ENCODE measurements at places on chromosomes 4 and X. TPM values are rescaled to one million over a fixed set of nuclear protein-coding genes. Genes with fewer than 3 reads are reported as not detected.

RGN gene
- total RNA-seq = 3.5 TPM

SPANXN3 gene
- total RNA-seq = not detected

DNA sequence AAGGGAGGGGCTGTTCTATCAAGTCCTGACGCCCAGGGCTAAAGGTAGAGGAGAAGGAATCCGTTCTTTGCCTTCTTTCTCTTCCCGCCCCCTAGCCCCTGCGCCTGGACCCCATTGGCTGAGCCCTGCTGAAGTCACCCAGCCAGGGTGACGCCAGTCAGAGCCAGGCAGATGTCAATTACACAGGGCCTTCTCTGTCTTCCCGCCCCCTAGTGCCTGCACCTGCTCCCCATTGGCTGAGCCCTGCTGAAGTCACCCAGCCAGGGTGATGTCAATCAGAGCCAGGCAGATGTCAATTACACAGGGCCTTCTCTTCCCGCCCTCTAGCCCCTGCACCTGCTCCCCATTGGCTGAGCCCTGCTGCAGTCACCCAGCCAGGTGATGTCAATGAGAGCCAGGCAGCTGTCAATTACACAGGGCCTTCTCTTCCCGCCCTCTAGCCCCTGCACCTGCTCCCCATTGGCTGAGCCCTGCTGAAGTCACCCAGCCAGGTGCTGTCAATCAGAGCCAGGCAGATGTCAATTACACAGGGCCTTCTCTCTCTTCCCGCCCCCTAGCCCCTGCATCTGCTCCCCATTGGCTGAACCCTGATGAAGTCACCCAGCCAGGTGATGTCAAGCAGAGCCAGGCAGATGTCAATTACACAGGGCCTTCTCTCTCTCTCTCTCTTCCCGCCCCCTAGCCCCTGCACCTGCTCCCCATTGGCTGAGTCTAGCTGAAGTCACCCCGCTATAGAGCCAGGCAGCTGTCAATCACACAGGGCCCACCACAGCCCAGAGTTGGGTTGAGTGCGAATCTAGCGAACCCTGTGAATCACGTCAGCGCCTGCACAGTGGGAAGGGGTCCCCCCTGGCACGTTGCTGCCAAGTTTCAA is 46.4 kb downstream of the ASMT start:
- no peak for DNase-seq

DNA sequence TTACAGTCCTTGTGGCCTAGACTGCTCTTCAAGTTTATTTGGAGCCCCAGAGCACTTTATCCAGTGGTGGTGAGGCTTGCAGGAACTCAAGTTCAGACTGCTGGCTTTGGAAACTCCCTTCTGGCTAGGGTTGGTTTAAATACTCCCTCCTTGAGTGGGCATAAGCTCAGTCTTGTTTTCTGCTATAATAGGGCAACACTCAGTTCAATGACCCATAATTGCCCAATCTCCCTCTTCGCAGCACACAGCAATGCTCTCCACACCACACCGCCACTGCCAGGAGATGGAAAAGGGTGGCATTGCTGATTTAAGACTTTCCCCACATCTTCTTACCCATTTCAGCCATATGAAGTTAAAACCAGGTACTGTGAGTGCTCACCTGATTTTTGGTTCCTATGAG is 27.9 kb upstream of the USP38 start:
- DNase-seq = no peak

- DNase-seq = no peak
Observed at GRCh38 chr4:153273751-153274150, 69.5 kb downstream of the TRIM2 start.

GRCh38 chr4:182257503-182257902 is 14.3 kb downstream of the TENM3 start:
- no peak for DNase-seq

GRCh38 chr4:39712819-39713607 is 15.1 kb downstream of the UBE2K start:
- DNase-seq = peak; percentile 47

GRCh38 chr4:177546745-177547144 is 104.5 kb upstream of the AGA start:
- no peak for DNase-seq

- no peak for DNase-seq
Observed at GRCh38 chr4:98625920-98626319, 32.5 kb downstream of the TSPAN5 start.

DNA sequence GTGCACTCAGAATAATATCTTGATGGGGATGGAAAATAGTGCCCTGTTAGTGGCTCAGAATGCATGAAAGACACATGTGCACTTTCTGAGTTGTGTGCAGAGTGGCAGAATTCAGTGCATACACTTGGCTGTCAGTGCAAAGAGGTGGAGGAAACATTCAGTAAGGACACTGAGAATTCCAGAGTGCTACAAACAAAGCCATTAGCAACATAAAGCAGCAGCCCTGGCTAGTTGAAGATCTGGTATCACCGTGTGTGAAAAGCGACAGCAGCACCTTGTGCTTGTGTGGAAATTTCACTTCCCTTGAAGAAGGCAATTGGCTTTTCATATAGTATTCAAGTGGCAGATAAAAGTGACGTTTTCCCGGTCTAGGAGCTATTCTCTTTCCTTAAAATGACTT is 810.4 kb downstream of the TRIML1 start:
- DNase-seq = no peak

- no peak for DNase-seq
Observed at GRCh38 chr4:45442466-45442865, 681.4 kb downstream of the GABRG1 start.

DNA sequence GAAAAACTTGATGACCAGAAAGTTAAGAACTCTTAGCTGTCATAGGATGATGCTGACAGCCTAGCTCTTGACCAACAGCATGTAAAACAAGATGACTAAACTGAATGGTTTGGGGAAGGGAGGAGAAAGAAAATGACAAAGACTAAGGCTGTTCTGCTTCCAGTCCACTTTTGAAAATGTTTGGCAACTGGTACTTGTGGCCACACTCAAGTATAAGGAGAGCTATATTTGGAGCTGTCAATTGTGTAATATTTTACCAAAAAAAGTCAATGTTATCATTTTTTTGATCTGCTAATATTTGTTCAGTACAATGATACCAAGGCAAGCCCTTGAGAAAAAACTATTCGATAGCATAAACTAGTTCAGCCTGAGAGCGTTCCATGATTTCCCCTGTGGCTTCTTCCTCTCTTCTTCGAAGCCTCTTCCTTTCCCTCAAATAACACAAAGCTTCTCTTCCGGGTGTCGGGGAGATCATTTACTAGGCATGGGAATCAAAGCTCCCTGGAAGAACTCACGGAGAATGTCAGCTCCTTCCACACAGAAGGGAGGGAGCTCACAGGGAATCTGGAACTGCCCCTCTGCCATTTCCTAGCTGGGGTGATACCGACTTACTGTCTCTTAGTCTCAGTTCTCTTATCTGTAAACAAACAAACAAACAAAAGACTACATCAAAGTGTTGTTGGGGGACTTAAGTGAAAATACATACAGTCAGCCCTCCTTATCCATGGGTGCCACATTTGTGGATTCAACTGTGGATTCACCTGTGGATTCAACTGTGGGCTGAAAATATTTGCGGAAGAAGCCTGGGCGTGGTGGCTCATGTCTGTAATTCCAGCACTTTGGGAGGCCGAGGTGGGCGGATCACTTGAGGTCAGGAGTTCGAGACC is 82.6 kb downstream of the SCD5 start:
- peak; percentile 12 for DNase-seq

All from fibroblast of villous mesenchyme (primary cell).